ENCODE measurements at places on chromosomes 6 and 20. TPM values are rescaled to one million over a fixed set of nuclear protein-coding genes. Genes with fewer than 3 reads are reported as not detected.

The RPL7L1 gene
- total RNA-seq = 166 TPM

DNA sequence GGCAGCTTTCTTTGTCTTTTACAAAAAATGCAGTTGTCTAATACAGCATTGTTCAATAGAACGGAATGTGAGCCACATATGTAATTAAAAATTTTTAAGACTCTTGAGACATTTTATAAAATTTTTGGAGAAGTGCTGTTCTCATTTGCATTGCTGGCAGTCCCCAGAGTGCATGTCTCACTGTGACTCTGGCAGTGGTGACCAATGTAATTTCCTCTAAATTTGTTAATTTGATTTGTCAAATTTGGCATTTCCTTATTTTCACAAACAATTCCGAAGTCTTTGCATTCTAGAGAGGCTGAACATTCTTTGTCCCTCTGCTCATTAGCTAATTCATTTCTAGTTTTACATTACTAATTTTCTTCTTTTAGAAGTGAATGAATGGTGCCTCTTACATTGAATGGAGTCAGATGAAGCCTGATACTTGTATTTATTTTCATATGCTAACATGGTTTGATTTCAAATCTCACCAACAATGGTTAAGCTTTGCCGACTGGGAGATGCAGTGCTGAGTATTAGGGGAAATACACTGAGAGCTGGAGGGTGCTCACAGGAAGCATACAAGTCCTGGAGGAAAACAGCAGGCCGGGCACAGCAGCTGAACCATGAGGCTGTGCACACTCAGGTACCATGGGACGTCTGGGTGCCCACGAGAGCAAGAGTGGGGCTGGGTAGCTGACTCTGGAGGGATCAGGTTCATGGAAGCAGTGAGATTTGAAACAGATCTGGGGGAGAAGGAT is 68.5 kb upstream of the ARMC2 start:
- no peak for ATAC-seq

DNA sequence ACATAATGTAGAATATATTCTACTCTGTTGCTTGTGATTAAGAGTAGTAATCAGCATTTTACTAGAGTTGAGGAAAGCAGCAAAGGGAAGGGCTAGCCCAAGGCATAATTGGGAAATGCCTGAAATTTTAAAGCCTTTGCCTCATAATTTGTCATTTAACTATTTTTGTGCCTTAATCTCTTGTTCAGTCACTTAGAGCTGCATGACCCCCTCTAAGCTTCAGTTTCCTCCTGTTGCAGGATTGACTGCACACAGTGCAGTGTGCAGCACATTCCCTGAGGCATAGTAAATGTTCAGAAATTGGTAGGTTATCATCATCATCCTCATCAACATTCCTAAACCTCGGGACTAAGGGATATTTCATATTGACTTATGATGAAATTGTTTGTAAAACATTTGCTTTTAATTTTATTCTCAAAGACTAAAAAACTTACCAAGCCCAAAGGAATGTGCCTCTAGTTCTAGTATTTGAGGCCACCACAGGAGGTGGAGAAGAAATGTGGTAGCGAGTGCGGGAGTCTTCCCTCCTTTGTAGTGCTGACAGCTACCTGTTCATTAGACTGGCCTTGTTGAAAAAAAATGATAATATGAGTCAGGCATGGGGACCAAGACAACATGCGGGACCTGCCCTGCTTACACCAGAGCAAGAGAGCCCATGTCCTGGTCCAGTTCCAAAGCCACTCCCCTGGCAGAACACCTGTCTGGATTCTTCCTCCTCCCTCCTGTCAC is 14.8 kb upstream of the TENT5A start:
- no peak for ATAC-seq

GRCh38 chr20:955111-955510 is 39.0 kb upstream of the ANGPT4 start:
- ATAC-seq = no peak

- ATAC-seq = no peak
These were observed 154.0 kb downstream of the ZDHHC14 start for GRCh38 chr6:157534977-157535339.

Measured in motor neuron (in vitro differentiated cells).